ENCODE measurements at places on chromosomes 2 and 18.

- DNase-seq: peak; percentile 52
These were observed 30.5 kb downstream of the DNMT3A start for GRCh38 chr2:25310965-25311864.

DNA sequence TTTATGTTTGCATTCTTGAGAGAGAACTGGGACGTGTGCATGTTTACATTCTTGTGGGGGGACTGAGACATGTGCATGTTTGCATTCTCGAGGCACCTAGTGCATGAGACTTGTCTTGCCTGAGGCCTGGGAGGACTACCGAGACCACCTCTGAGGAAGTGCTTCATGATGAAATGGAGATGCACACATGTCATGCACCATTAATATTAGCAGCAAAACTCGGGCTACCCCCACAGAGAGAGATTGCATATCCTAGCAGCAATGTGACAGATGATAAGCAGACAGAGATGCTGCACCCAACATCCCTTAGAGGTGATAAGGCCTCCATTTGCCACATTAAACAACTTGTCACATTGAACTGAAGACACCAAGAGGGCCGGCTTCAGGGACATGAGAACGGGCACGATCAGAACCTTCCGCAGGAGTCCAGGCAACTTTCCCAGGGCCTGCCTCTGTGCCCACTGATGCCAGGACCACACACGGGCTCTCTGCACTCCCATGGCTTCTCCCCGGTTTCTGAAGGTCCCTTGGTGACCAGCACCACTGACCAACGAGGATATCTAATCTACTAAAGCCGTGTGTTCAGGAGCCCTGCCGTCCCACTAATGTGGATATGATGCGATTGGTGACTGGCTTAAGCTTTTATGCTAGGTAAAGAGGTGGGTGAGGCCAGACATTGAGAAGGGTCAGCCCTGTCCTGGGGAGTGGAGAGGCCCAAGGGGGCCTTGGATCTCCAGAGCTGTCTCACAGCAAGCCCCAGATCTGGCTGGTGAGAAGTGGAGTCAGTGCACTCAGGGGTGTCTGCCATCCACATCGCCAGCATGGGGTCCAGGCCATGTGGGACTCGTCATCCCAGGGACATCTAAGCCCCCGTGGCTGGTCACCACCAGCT is 208.3 kb downstream of the NDUFA10 start:
- no peak for DNase-seq

DNA sequence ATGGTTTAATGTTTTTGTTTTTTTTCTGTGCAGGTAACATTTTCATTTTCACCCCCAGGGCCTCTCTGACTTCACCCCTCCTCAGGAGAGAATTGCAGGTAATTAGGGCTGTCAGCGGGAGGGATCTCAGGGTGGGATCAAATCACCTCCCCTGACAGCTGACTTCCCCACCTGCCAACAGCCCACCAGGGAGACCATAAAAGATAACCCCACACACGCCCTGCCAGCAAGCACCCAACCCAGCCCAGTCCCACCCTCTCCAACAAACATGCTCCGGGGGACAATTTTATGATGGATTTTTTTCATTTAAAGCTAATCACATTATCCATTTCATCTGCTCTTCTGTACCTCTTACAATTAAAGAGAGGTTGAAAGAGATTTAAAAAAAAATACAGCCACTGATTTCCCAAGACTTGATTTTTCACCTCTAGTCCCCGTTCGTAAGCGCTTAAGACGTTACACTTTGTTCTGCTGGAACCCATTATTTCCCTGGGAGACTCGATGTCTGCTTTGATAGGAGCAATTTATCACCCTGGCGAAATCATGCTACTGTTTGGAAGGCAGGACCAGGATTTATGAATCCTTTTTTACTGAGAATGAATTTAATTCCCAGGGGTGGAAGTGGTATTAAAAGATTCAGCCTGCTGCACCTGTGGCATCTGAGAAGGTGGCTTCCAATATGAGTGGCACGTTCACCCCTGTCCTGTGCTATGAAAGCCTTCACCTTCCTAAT is 232.9 kb upstream of the ID2 start:
- DNase-seq: no peak

GRCh38 chr18:50704357-50704940 is 115.4 kb downstream of the MRO start:
- DNase-seq: no peak

- DNase-seq: no peak
These were observed 31.5 kb downstream of the TRABD2A start for GRCh38 chr2:84849271-84849952.

- DNase-seq: no peak
These were observed 593.1 kb downstream of the CBLN2 start for GRCh38 chr18:71951001-71951400.

DNA sequence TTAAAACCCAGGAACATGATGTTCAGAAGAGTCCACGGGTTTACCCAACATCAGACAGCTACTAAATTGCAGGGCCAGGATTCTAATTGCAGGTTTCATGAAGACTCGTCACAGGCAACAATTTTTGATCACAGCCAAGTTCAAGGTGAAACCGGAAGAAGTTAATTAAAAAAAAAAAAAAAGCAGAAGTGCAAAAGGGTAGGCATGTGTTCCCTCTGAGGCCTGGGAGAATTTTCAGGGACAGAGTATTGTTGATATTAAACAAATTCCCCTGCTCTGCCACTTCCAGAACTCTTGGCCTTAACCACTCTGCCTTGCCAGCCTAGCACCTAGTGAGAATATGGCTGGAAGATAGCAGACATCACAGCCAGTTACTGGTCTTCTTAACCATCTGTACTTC is 99.4 kb upstream of the TRIB2 start:
- no peak for DNase-seq

- no peak for DNase-seq
These were observed 83.5 kb downstream of the MYO5B start for GRCh38 chr18:50111398-50111797.

DNA sequence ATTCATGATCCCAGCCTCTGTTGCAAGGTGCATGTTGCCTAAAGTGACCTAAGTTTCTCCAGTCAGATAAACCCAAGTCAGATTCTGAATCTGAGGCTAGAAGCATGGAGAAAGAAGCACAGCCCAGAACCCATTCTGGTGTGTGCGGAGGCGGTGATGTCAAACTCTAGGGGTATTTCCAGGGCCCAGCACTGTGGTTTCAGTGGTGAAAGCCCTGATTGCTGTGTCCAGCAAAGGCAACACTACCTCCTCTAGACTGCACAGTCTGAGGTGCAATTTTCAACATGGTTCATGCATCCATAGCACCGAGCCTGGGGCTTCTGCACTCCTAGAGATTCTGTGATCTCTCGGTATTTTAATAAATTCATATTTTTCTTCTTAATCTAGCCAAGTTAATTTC is 264.8 kb upstream of the KLHL29 start:
- no peak for DNase-seq

DNA sequence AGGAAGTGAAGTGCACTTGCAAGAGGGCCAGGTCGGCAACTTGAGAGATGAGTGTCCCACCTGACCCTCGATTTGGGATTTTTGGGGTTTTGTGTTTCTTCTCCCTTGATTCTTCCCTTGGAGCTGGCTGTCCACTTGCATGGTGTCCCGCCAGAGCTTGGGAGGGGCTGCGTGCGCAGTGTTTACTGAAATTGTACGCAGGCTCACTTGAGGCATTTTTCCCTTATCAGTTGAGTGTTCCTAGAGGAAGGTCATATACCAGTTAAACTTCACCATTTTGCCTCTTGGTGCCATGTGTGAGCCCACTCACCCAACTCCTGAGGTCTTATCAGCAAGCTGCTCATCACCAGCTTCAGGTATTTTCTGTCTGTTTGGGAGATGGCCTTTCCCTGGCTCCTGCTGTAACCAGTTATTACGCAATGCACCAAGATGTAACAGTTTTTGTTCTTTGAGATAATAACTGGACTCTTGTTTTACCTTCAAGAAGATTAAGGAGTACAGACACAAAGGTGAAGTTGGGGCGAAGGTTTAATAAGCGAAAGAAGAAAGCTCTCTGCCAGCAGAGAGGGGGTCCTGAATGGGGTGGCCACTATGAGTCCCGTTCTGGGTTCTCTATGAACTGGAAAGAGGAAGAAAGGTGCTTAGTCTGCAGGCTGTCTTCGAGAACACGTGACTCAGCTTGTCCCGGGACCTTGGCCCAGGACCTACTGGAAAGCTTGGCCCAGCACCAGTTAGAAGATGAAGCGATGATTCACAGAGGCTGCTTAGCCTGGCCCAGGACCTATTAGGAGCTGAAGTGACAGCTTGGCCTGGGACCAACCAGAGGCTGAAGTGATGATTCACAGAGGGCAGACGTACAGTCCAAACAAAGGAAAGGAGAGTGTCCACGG is 21.5 kb upstream of the TXNL4A start:
- no peak for DNase-seq

DNA sequence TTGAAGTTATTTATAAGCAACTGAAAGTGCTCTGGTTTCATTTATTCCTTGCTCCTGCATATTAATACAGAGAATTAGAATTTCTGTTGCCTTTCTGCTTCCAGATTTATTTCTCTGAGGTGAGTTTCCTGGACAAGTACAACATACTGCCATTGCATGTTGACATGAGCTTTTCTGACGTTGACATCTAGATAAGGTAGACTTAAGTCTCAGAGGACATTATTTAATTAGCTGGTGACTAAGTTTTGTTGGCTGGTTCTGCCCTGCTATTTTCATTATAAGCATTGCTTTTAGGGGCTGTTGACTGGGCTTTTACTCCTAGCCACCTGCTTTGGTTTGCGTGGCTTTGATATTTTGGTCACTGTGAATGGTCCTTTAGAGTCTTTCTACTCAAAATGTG is 282.9 kb upstream of the SPRED2 start:
- DNase-seq: no peak

DNA sequence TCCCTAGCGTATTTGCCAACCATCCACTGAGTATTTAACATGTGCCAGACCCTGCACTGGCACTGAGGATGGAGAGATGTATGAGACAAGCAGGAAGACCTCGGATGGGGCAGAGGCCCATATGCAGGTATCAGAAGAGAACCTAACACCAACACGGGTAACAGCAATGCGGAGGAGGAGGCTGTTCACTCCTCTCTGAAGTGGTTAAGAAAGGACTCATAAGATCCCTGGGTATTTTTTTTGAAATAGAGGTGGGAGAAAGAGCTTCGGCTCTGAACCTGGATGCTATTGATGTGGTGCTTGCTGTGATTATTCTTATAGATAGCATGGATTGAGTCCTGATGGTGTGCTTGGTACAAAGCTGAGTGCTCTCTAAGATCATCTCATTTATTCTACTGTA is 418.3 kb downstream of the LPIN1 start:
- DNase-seq: no peak

DNA sequence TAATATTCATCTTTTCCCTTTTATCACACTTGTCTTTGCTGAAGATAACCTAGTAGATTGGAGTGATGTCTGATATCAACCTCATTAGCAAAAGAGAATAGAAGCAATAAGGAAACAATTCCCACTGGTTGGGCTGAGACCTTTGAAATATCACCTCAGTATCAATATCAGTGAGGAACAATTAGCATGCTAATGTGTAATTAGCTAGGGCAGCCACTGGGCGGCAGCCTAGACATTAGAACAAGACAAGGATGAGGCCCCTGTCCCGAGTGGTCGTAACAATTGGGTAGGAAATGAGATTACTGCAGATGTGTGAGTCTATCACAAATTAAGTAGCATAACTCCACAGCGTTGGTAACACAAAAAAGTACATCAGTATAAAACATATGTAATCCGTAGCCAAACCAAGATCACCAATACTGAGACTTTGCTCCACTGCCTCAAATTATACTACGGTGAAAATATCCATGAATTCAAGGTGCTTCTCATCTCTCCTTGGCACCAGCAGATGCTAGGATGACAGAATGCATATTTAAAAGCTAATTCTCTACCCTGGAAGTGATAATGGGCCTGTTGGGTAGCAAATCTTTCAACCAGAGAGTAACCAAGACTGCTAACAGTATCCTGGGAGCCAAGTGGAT is 99.1 kb downstream of the ALPK2 start:
- peak; percentile 73 for DNase-seq

DNA sequence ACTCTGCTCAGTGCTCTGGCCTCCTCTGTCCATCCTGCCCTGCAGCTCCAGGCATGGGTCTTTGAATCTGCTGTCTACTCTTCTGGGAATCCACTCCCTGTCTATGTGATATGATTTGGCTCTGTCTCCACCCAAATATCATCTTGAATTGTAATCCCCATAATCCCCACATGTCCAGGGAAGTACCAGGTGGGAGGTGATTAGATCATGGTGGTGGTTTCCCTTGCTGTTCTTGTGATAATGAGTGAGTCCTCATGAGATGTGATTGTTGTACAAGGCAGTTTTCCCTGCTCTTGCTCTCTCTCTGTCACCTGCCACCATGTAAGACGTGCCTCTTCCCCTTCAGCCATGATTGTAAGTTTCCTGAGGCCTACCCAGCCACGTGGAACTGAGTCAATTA is 881.8 kb upstream of the ID2 start:
- no peak for DNase-seq

DNA sequence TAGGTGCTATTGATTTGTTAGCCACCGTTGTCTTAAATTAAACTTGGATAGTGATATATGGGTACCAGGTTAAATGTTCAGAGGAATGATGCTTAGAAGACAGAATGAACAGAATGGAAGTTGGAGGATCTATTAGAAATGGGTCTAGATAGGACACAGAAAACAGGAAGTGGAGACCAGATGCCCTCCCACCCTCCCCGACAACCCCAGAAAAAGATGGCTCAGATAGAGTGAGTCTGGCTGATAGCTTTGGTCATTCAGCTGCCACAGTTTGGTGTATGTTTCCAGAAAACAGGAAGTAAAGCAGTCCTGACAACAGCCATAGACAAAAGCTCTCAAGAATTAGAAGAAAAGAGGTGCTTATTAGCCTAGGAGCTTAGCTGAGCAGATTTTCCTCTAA is 71.5 kb upstream of the DSG1 start:
- no peak for DNase-seq

DNA sequence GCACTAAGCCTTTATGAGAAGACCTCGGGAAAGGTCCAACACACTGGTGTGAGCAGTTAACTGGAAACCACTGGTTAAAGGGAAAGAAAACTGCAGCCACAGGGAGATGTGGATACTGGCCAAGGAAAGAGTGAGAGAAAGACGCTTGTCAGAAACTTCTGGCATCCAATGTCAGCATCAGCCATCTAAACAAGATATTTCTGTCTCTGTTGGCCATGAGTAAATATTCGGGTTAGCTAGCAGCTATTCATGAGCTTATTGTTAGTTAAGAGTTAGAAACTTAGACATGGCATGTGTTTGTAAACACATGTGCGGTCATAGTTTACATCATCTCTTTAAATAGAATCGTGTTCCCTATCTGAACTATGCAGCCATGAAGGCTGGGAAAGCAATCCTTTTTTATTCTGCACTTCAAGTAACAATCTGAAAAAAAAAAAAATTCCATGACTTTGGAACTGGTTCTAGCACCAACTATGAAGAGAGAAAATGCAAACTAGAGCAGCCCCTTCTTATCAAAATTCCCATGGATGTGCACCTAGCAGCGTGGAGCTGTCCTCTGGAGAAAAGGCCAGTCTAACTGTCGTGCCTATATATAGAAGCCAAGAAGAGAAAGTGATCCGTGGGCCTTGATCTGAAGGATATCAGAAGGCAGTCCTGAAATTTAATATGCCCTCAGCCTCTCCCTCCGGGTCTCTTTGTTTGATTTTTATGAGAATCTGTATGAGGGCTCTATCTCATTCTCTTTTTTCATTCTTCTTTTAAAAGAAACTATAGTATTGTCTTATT is 84.0 kb upstream of the RFX8 start:
- DNase-seq: no peak

- DNase-seq: no peak
These were observed 44.3 kb upstream of the CAB39 start for GRCh38 chr2:230668184-230668938.

- no peak for DNase-seq
These were observed 121.6 kb downstream of the RBMS1 start for GRCh38 chr2:160372010-160372356.

GRCh38 chr2:173571021-173571821 is 216.5 kb downstream of the CDCA7 start:
- DNase-seq: peak; percentile 84

Data from NCI-H526 (cell line).